ENCODE measurements at places on chromosomes 11 and 22.
A peak's percentile ranks its signal among the peaks of the same experiment; 100 is the strongest.

- DNase-seq = no peak
Measured at GRCh38 chr22:36807627-36808026, 9.2 kb downstream of the PVALB start.

DNA sequence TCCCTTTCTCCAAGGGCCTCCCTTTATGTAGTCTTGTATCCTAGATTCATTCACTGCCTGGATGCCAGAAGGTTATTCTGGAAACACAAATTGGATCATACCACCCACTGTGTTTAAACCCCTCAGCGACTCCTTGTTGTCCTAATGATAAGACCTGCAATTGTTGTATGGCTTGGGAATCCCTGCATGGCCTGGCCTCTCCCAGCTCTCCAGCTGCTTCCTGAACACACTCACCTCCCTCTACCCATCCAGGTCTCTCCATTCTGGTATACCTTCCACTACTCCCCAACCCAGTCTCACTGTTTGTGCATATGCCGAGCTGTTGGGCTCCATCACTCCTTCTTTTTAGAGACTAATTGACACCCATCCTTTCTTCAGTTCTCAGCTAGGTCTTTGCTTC is 124.3 kb upstream of the ALX4 start:
- DNase-seq = no peak

DNA sequence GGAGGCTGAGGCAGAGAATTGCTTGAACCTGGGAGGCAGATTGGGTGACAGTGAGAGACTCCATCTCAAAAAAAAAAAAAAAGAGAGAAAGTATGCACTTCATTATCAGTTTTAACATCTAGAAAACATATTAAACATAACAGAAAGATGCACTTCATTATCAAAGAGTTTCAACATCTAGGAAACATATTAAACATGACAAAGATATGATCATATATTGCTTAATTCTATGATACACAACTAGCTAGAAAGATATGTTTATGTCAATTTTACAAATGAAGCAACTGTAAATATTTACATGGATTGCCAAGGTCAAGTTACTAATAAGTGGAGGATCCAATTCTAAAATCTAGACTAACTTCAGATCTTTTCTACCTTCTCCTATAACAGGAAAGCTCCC is 50.4 kb upstream of the CTSC start:
- DNase-seq = no peak

- no peak for DNase-seq
Measured at GRCh38 chr22:27668828-27669797, 132.4 kb downstream of the MN1 start.

- DNase-seq = no peak
Measured at GRCh38 chr11:18699269-18699596, 654 bp downstream of the TMEM86A start.

DNA sequence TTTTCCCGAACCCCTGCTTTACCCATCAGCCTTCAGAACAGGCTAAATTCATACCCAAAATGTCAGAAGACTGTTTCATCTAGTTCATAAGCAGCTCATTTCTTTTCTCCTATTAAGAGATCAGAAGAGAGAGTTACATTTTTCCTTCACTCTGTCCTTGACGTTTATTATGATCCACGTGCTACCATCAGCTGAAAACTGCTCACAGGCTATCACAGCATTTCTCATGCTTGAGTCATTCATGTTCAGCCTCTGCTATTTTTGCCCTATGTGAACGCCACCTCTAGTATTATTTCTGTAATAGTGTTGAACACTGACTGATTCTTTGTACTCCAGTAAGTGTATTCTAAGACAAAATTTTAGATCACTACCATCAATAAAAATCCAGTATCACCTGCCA is 51.9 kb downstream of the SLC1A2 start:
- no peak for DNase-seq

GRCh38 chr11:119041821-119042514 is 11.3 kb upstream of the SLC37A4 start:
- DNase-seq = no peak

DNA sequence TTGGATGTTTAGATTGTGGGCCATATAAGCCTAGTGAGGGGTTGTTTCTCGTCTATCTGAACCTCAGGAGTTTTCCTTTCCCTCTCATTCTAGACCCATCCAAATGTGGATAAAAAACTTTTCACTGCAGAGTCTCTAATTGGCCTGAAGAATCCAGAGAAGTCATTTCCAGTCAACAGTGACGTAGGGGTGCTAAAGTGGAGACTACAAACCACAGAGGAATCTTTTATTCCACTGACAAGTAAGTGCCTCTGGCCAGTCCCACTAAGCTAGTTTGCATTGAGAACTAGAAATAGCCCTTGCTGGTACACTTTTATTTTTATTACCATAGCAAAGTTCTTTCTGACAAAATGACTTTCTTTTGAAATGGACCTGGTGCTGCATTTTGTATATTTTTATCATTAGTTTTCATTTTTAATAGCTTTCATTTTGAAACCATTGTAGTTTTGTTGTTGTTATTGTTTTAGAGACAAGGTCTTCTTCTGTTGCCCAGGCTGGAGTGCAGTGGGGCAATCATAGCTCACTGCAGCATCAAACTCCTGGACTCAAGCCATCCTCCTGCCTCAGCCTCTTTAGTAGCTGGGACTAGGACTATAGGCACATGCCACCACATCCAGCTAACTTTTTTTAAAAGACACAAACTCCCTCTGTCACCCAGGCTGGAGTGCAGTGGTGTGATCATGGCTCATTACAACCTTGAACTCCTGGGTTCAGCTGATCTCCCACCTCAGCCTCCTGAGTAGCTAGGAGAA is 14.6 kb upstream of the PHLDB1 start:
- no peak for DNase-seq

DNA sequence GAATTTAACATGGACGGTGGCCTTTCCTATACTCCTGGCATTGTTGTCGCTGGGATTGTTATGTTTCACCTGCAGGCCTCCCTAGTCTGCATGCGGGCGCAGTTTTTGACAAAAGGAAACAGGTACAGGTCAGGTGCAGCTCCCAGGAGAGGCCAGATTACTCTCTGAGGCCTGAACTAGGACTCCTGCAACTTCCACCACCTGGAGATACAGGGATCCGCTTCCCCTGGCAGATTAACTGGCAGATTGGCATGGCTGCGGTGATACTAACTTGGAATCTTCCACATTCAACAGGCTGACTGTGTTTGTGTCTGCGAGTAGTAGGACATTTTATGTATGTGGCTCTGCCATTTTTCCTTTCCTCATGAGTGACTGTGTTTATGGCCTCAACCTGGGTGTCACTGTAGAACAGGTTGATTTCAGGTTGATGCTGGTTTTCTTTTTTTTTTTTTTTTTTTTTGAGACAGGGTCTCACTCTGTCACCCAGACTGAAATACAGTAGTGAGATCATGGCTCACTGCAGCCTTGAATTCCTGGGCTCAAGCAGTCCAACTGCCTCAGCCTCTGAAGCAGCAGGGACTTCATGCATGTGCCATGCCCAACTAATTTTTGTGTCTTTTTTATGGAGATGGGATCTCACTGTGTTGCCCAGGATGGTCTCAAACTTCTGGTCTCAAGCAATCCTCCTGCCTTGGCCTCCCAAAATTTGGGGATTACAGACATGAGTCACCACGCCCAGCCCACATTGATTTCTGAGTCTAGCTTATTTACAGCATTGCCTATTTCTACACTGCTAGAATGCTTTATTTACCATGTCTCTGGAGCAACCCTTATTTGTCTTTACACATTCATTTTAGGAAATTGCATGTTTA is 1.7 kb upstream of the USP28 start:
- DNase-seq = no peak

- no peak for DNase-seq
Measured at GRCh38 chr11:34773211-34773610, 143.0 kb downstream of the APIP start.

GRCh38 chr11:110250168-110250567 is 46.2 kb downstream of the RDX start:
- DNase-seq = no peak

DNA sequence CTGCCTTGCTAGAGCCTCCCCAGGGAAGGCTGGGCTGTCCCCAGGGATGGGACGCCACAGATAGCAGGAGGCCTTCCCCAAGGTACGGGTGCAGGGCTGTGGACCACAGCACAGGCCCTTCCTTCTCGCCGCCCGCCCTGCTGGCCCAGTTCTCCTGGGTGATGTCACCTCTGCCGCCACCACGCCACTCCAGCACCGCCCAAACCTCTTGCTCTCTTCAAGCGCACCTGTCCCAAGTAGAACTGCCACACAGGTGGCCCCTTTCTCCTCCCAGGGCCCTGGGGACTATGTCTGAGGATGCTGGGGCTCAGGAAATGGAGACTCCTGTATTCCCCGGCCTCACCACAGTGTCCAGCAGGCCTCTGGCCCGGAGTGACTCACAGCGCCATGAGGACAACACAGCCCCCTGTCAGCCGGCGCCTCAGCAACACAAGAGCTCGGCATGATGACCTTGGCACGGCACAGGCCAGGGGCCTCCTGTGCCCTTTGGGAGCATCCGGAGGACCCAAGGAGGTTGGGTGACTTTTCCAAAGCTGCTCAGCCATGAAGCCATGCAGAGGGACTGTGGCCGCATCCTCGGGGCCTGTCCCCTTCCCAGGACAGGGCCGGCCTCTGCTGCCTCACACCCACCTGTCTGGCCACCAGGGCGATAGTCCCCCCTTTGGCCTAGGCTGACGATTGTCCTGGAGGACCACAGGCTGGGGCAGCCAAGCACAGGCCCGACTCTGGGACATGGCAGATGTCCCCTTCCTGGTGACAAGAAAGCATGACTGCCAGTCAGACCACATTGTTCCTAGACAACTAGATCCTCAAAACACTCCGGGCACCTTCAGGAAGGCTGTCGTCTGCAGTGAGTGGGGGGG is 1023.5 kb downstream of the BRD1 start:
- DNase-seq = no peak

DNA sequence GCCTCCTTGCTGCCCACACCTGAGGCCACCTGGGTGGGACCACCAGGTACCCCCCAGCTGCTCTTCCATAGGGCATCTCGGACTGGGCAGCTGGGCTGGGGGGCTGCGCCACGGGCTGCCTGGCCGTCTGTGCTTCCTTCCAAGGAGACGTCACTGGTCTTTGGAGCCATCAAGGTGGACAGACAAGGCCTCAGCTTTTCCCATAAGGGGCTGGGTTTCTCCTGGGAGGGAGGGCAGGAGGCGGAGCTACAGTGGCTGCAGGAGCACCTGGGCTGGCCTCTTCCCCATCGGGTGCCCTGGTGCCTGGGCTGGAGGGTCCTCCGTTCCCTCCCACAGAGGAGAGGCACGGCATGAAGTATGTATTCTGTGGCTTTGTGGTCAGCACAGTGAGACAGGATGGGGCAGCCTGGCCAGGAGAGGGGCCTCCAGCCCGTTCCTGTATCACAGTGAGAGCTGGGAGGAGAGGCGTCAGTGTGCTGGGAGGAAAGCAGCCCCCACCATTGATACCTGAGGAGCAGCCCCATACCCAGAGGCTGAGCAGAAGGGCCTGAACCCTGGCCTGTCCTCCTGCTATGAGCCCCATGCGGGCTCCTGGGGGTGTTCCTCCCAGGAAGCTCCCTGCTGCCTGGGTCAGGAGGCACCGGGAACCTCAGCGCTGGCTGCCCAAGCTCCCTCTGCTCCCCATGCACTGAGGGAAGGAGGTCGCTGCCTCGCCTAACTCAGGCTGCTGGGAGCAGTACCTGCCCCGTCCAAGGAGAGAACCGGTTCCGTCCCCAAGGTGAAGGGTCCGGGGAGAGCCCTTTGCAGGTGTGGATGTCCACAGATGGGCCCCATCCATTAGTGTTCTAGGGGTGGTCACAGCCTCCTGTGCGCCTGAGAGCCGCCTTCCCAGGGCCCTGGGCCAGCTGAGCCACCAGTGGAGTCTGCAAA is 1075.0 kb downstream of the BRD1 start:
- DNase-seq = no peak

- no peak for DNase-seq
Measured at GRCh38 chr22:49345896-49346295, 481.8 kb downstream of the BRD1 start.

GRCh38 chr11:95877291-95877690 is 46.6 kb downstream of the MTMR2 start:
- DNase-seq = no peak

DNA sequence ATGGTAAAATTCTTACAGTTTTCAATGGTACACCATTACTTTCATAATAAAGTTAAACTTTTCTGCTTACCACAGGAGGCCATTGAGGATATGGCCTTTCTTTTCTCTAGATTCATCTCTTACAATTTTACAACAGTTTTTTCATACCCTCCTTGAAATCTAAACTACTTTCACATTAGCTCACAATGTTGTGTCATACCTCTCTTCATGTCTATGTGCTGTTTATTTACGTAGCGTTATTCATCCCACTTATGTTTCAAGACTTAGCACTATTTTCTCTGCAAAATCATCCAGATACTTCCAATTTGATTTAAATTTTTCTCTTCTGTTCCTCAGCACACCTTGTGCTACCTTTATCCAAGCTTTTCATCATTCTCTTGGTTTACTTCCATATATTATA is 123.3 kb downstream of the METTL15 start:
- DNase-seq = no peak

DNA sequence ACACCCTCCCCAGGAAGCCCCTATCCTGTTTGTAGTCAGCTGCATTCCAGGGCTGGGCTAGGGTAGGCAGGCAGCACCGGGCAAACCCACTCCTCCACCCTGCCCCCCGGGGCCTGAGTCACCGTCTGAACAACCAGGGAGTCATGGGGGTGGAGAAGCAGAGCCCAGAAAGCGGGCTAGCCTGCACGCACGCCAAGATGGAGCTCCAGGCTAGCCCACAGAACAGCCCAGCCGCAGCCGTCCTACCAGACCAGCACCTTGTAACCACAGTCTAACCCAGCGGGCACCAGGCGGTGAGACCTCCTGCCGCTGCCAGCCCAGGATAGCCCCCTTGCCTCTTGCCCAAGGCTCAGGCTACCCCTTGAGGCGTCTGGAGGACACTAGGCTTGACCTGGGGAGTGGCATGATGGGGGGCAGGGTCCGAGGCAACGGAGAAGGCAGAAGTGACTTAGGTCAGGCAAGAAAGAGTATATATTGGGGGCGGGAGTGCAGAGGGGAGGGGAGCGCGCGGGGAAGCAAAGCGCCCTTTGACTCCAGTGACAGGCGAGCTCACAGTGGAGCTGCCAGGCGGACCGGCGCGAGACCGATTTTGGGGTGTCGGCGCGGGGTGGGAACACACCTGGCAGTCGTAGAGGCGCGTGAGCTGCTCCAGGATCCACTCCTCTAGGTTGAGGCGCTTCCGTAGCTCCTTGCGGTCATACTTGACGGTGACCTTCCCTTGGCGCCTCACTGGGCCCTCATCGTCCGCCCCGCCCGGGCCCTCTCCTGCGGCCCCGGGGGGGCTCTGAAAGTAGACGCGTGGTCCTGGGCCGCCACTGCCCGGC is 734 bp downstream of the PPP1R14B start:
- peak; percentile 88 for DNase-seq

GRCh38 chr11:67178421-67178820 is 59.4 kb downstream of the KDM2A start:
- DNase-seq = no peak

All from activated CD4-positive, alpha-beta T cell treated with anti-CD3 and anti-CD28 coated beads for 4 hours (primary cell).